Ovary (tissue), 10 donors: ENCODE measurements at places on chromosomes 3 and 15. TPM values are rescaled to one million over a fixed set of nuclear protein-coding genes. Genes with fewer than 3 reads are reported as not detected.

DNA sequence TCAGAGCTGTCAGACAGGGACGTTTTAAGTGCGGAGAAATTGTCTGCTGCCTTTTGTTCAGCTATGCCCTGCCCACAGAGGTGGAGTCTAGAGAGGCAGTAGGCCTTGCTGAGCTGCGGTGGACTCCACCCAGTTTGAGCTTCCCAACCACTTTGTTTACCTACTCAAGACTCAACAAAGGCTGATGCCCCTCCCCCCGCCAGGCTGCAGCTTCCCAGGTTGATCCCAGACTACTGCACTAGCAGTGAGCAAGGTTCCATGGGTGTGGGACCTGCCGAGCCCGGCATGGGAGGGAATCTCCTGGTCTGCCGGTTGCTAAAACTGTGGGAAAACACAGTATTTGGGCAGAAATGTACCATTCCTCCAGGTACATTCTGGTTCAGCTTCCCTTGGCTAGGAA is 282.1 kb downstream of the VGLL3 start:
- H3K4me1 ChIP-seq, result no peaks in the 10 kb centered on the region
- no peak overlapping the region for H3K27ac ChIP-seq
- H3K27me3 ChIP-seq, result no peaks in the 10 kb centered on the region
- no peak for DNase-seq

DNA sequence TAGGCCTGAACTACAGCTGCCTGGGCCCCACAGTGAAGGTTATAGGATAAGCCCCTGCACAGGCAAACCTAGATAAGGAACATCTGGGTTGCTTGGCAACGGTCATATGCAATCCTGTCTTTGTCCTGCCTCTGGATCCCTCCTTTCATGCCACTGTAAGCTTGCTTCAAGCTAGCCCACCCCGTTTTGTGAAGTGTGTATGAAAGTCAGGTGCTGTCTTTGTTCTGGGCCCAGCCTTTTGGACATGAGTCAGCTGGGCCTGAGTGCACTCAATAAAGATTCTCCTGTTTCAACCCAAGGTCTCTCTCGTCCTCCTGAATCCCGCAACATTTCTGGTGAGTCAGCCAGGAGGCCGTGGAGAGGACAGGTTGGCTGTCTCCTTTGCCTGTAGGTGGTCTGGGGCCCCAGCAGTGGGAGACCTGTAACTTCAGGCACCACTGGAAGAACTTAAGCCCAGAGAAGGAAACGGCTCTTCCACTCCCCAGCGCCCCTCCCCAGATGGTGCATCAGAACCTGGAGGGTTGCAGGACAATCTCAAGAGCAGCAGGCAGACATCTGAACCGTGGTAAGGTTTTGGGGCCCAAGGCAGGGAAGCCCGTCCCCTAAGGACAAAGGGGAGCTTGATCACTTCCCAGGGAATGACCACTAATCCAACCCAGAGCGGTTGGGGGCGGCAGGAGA is 8.3 kb upstream of the SLC9C1 start:
- H3K4me3 ChIP-seq, result no peak overlapping the region
- H3K4me1 ChIP-seq, result no peaks in the 10 kb centered on the region
- DNase-seq, result no peak
- no peaks in the 10 kb centered on the region for H3K27me3 ChIP-seq
- H3K27ac ChIP-seq, result no peak overlapping the region

- H3K4me3 ChIP-seq, result no peak overlapping the region
- no peaks in the 10 kb centered on the region for H3K27me3 ChIP-seq
- no peaks in the 10 kb centered on the region for H3K36me3 ChIP-seq
- no peak for DNase-seq
- H3K27ac ChIP-seq, result no peak overlapping the region
Measured at GRCh38 chr3:126671521-126671920, 16.6 kb upstream of the TXNRD3 start.

CLDN11 gene
- 76.6 TPM for total RNA-seq

FHIT gene
- 7.6 TPM for total RNA-seq

DNAH12 gene
- 2.3 TPM for total RNA-seq

MTMR10 gene
- total RNA-seq, result 25.6 TPM

CHCHD6 gene
- total RNA-seq, result 12.5 TPM
